ENCODE measurements at places on chromosomes 4 and X. TPM values are rescaled to one million over a fixed set of nuclear protein-coding genes. Genes with fewer than 3 reads are reported as not detected.

- no peak for DNase-seq
Measured at GRCh38 chr4:36467670-36468069, 186.3 kb downstream of the DTHD1 start.

DNA sequence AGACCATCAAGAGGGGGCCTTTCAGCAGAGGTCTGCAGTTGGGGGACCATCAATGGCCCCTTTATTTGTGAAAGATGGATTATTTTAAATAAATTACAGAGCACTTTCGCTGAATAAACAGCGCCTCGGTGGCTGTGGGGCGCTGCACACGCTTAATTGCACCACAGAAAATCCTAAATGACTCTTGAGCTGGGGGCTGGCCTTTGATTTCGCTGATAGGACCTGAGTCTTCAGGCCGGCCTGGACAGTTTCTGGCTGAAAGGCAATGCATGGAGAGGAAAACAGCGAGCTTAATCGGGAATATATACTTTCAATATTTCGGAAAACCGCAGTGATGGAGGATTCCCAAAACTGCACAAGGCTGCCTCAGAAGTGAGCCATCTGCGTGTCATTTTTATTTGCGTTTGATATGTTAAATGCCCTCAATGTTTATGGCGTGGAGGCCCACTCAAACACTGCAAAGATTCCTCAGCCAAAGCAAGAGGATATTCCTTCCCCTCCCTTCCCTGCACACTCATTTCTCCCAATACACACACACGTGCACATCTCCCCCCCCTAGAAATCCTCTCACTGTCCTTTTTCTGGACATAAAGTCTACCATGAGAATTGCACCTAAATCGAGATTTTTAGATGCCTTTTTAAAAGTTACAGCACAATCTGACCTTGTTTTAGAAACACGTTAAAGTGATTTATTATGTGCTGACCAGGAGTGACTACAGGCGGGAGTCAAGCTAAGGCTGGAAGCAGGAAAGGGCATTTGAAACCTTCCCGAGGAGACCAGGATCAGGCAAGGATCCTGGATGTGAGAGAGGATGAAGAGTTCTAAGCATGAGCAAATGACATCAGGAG lies 340.7 kb downstream of the RAB28 start:
- DNase-seq, result no peak

DNA sequence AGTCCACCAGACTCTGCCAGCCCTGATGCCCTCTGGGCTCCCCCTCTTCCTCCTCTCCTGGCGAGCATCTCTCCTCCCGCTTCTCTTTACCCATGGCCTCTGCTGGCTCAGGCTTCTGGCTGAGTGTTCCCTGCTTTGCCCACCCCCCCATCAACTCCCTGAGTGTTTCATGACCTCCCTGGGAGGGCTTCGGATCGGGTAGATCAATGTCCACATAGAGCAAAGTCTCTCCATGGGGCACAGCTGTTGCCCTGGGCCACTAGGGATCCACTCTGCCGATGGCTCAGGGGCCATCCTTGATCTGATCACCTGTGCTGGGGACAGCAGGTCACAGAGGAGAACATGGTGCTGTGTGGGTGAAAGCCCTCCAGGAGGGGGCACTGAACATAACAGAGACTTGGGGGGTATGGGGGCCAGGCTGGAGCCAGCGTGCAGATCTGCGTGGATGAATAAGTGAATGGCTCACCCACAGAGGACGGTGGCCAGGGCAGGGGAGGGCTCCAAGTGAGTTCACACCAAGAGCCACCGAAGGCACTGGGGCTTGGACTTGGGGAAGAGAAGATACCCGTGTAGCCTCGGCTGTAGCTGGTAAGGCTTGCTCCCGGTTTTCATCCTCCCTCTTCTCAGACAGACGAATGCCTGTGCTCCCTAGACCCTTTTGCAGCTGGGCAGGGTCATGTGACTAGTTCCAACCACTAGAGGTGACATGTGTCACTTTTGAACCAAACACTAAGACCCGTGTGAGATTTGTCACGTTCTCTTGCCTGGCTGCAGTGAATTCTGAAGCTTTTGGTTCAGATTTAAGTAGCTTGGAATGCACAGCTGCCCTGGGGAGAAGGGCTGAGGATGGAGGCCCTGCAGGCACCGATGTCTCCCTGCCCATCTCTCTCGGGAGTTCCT lies 23.2 kb upstream of the AFAP1 start:
- no peak for DNase-seq

DNA sequence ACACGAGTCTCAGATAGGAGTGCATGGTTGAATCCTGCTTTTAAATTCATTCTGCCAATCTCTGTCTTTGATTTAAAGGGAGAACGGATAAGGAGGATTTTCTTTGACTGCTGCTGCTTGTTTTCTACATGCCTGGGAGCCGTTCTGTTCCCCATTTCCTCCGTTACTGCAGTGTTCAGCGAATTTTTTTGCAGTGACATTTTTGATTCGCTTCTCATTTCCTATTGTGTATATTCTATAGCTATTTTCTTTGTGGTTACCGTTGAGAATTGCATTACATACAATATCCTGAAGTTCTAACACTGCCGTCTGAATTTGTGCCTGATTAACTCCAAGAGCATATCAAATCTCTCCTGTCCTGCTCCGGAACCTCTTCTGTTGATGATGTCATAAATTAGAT lies 14.8 kb upstream of the MAEA start:
- DNase-seq, result no peak

The USP17L19 gene
- not detected for total RNA-seq

- no peak for DNase-seq
Measured at GRCh38 chr4:115219315-115219860, 106.0 kb upstream of the NDST4 start.

DNA sequence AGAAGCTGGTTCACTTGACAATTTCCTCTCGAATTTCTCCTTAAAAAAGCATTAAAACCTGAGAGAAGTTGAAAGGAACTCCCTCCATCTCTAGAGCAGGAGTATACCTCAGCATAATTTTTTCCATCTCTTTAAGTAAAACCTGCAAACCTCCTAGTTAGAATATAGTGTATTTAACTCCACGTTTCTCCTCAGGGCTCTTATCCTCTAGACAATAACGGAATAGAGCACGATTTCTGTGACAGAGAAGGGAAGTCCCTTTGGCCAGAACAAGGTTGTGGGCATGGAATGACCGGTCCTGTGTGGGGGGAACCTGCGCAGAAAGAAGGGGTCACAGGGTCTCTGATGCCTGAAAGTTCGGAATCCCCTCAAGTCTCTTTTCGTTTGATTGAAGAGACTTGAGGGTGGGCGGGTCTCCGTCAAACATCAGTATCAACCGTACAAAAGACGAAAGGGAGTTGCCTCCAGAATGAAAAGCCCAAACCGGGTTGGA lies 697 bp downstream of the ZNF280C start:
- no peak for DNase-seq

DNA sequence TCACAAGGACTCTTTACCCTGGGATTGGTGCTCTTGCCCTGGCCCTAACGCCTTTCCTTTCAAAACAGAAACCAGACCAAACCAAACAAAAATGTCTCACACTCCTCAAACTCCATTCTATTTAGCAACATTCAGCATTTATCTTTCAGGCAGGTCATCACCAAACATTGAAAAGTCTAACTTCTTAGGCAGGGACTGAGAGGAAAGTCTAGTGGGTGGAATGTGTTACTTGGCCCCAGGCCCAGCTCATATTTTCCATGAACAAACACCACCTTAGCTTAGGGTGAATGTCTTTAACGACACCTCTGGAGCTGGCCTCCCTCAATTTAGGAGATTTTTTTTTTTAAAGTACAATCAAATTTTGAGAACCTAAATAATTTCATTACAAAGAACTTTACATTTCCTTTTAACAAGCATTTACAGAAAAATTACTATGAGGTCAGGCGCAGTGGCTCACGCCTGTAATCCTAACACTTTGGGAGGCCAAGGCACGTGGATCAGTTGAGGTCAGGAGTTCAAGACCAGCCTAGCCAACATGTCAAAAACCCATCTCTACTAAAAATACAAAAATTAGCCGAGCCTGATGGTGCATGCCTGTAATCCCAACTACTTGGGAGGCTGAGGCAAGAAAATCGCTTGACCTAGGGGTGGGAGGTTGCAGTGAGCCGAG lies 10.2 kb upstream of the N4BP2 start:
- DNase-seq, result no peak

DNA sequence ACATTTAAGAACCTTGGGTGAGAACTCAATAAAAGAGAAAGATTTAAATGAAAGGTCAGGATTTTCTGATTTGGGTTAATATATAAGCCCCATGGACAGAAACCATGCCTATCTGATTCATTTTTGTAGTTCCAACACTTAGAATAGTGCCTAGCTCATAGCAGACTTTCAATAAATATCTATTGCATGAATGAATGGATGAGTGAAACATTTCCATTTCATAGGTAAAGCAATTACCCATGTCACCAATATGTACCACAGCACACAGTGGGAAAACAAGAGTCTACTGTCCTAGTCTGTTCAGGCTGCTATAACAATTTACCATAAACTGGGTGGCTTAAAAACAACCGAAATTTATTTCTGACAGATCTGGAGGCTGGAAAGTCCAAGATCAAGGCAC lies 63.9 kb upstream of the PTPN13 start:
- no peak for DNase-seq

DNA sequence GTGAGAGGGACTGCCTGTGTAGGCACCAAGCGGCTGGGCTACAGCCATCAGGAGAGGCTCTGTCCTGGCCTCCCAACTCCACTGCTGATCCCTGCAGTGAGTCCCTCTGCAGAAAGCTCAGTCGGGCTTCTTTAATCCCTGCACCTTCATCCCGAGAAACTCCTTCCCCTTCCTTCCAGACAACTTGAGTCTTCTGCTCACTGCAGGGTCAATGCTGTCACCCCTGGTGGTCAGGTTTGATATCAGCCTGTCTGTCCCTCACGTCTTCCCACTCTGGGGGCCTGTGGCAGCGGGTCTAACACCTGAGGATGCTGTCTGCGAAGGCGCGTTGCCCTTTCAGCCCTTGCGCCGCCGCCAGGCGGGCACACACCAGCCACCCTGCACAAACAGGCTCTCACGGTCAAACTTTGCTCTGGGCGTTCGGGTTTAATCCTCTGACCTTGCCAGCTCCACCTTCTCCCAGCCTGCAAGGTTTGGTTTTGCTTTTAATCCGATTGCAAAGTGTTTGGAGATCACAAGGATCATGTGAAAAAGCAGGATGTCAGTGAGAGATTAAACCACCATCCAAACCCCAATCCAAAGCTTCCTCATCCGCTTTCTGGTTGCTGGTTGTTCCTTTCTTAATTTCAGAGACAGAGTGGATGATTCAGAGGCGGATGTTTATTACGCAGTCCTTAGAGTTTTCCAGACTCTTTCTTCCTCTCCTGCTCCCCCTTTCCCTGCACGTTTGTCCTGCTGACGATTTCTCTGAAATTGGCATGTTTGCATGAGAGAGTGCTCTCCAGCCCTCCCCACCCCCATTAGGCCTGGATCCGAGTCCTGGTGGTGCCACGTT lies 74.8 kb upstream of the SLC34A2 start:
- DNase-seq, result no peak

GRCh38 chr4:105092356-105092755 lies 54.3 kb upstream of the TET2 start:
- no peak for DNase-seq

The L1CAM gene
- total RNA-seq, result 819 TPM

The ODAPH gene
- not detected for total RNA-seq

The FGF5 gene
- 1.3 TPM for total RNA-seq

- no peak for DNase-seq
Measured at GRCh38 chrX:129830494-129830893, 13.2 kb downstream of the ZDHHC9 start.

The TEX13D gene
- total RNA-seq, result not detected

The SHOX gene
- total RNA-seq, result not detected

- DNase-seq, result no peak
Measured at GRCh38 chrX:24023972-24024669, 2.9 kb downstream of the KLHL15 start.

DNA sequence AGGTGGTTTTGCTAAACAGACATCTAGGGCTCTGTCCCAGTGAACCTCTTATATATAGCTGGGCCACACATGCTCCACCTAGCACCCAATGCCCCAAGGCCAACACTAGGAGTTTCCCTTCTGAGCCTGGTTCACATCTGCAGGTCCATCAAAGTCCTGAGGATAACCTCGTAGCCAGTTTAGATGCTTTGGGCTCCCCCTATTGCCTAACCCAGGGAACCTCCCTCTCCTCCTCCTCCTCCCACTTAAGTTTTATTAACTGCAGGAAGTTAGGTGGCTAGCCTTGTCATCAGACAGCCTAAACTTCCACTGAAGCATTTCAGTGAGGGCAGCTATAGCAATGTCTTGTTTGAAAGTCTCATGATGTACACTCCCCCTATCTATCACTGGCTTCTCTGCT lies 88.0 kb downstream of the GUCY2F start:
- no peak for DNase-seq

DNA sequence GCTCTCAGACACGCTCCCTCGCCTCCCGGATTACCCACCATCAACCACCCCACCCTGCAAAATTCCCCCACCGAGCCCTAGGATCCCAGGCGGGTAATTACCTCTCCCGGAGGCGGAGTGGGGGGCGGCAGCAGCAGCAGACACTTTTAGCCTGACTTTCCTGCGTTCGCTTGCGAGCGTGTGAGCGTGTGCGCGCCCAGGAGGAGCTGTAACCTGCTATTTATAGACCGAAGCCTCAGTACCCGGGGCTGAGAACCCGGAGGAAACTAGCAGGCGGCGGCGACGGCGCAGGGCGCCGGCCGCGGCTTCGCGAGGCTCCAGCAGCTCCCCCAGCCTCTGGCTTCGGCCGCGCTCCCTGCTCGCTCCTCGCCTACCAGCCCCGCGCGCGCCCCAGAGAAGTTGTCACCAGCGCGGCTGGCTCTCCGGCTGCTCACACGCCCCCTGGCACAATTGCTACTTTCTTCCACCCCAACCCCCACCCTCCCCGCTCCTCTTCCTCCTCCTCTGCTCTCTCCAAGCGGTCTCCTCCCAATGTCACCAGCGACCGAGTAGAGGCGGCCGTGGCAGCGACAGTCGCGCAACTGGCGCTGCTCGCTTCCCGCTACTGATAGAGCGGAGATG lies at the start of gene INPP4B:
INPP4B (minus strand) TSS at position 194 of the 621 bp plus-strand sequence.
- DNase-seq, result no peak

DNA sequence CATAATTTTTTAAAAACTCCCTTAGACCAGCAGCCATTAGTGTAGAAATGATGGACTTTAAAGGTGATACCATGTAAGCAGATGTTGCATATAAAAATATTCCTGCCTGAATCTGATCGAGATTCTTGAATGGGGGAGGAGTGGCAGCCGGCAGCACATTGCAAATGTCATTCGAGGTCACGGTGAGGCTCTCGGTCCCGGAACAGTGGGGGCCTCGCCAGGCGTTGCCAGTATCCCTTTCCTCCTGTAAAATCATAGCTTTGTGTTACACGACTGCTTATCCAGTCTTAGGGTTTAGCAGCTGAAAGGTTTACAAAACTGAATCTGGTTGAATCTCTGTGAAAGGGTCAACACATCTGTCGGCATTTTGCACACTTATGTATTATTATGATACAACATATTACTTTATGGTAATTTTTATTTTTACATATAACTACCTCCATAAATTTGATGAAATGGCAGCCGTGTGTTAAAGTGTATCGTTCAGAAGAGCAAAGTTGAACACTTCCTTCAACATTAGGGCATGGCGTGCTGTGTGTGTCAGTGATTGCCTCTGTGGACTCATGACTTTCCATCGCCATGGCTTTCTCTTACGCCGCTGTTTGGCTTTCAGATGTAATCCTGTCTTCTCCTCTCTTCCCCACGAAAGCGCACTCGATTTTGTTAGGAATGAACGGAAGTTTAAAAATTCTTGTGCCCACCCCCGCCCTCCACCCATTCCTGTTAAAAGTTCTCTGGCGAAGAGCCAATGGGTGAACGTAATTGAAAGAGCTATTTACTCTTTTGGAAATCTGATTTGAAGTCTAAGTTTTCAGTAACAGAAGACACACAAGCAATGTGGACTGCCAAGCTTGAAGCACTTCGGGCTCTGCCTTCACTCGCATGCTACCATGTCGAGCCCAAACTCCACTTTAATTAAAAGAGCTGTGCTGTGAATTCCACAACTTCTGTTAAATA lies 114.8 kb downstream of the STOX2 start:
- no peak for DNase-seq

GRCh38 chrX:17567187-17567586 lies 170.1 kb upstream of the SCML1 start:
- DNase-seq, result no peak

Data from Panc1 (cell line).